ENCODE measurements at places on chromosomes 12 and 14.

DNA sequence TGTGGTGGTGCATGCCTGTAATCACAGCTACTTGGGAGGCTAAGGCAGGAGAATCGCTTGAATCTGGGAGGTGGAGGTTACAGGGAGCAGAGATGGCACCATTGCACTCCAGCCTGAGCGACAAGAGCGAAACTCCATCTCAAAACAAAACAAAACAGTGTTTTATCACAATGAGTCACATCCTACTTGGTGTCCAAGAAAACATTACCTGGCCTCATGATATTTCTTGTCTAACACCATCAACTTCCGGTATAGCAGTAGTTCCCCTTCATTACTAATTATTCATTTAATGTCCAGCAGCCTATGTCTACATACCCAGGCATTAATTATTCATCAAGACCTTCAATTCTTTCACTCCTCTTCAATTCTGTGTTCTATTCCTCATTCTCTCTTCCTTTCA is 115.5 kb downstream of the CCDC59 start:
- DNase-seq, result no peak

DNA sequence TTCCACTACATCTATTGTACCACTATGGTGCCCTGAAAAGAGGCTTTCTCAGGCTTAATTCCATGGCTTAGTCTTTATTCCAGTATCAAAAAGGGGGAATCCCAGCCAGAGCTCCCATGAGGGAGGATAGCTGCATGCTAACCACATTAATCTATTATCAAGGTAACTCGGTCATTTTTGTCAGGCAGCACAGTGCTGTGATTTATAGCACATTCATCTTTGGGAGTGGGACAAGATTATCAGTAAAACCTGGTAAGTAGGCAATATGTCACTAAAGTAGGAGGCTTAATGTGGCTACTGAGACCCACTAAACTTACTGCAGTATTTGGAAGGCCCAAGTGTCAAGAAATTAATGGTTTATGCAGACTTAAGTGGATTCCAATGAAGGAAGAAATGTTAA is 58.9 kb downstream of the DAD1 start:
- no peak for DNase-seq

GRCh38 chr12:44829045-44829444 is 47.1 kb downstream of the NELL2 start:
- DNase-seq, result no peak

DNA sequence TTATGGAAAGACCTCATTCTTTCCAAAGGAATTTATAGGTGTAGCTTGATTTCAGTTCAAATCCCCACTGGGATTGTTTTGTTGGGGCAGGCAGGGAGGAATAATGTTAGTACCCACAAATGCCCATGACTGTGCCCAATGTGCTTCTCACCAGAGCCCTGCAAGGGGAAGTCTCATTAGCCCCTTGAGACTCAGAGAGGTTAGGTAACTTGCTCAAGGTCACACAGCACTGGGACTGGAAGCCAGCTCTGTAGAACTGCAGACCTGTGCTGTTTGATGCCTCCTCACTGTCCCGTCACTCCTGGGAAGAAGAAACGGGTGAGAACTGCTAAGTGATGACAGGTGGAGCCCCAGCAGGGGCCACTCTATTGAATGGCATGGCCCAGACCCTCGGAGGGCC is 8.9 kb downstream of the ANKRD9 start:
- DNase-seq, result no peak

DNA sequence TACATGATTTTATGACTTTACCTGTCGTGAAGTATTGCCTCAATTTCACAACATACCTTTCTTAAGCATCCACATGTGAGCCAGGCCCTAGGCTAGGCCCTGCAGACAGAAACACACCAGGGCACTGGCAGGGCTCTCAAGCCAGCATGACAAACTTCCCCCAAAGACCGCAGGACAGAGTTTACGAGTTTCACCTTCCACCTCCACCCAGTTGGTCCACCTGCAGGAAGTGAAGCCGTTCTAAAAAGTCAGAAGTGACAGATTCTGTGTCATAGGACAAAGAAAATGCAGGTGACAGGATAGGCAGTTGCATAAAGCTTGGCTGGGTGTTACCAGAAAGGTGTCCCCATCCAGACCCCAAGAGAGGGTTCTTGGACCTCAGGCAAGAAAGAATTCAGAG is 382.3 kb downstream of the PCNX1 start:
- DNase-seq, result no peak

DNA sequence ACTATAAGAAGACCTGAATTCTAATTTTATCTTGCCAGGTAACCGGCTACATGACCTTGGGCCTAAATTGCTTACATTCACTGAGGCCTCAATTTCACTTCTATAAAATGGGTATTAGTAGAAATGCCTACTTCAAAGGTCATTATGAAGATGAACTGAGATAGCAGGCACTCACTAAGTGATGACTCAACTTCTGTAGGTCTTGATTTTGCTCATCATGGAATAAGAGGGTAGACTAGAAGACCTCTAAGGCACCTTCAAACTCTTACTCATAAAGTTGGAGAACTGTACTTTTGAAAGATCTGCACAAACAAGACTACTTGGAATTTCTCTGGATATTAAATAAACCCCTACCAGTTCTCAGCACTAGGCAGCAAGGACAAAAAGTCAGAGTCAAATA is 39.3 kb upstream of the FRMD6 start:
- no peak for DNase-seq

- no peak for DNase-seq
Observed at GRCh38 chr12:95767703-95768102, 22.9 kb downstream of the NTN4 start.

GRCh38 chr12:9701380-9702154 is 31.3 kb downstream of the CLECL1 start:
- DNase-seq, result no peak

DNA sequence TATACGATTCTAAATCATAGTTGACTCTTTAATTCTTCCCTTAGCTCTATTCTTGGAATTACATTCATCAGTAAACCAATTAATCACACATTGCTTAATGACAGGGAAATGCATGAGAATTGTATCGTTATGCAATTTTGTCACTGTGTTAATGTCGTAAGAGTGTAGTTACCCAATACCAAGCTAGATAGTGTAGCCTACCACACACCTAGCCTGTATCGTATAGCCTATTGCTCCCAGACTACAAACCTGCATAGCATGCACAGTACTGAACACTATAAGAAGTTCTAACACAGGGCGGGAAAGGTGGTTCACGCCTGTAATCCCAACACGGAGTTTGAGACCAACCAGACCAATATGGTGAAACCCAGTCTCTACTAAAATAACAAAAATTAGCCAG is 24.7 kb downstream of the HNRNPC start:
- DNase-seq, result no peak

GRCh38 chr12:93911396-93911795 is 234.2 kb downstream of the CRADD start:
- DNase-seq, result no peak

DNA sequence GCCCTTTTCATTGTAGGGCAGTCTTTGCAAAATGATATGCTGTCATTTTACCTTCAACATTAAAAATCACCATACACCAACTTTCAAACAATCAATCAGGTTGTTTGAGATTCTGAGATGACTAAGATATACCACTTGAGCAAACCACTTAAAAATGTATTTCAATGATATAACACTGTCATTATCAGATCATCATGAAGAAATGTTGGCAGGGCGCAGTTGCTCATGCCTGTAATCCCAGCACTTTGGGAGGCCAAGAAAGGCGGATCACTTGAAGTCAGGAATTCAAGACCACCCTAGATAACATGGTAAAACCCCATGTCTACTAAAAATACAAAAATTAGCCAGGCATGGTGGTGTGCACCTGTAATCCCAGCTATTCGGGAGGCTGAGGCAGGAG is 13.0 kb upstream of the RHOJ start:
- no peak for DNase-seq

Data from stimulated activated CD4-positive, alpha-beta T cell treated with anti-CD3 and anti-CD28 coated beads, TNF-alpha, amount 100 ng/mL, for 4 hours (primary cell).